Left renal cortex interstitium (tissue), 4 donors: ENCODE measurements at places on chromosomes 5 and 9. TPM values are rescaled to one million over a fixed set of nuclear protein-coding genes. Genes with fewer than 3 reads are reported as not detected.

GRCh38 chr9:122814545-122814944, 13.8 kb downstream of the PDCL start:
- no peak for DNase-seq

RCL1 gene
- polyA plus RNA-seq: 17.3 TPM

- DNase-seq: no peak
These were observed 70.6 kb downstream of the HMCN2 start for GRCh38 chr9:130336027-130336610.

PCDHB11 gene
- 5.6 TPM for polyA plus RNA-seq

DNA sequence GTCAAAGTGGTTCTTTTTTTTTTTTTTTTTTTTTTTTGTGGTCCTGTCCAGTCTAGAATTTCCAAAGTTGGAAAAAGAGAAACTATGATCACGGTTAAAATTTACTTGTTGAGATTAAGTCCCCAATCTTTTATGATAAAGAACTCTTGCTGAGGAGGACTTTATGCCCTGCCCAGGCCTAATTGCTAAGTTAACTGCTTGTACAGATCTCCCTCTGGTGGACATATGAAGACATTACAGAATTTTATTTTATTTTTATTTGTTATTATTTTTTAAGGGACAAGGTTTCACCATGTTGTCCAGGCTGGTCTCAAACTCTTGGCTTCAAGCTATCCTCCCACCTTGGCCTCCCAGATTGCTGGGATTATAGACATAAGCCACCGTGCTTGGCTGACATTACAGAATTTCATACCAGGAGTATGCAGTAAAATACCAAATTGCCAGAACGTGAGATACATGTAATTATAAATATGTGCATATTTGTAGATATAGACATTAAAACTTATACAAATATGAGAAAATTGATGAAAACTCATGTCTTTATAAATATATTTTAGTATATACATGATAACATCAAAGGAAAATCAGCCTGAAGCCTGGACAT, 91.2 kb downstream of the RFK start:
- no peak for DNase-seq

- DNase-seq: no peak
These were observed 52.9 kb downstream of the CETN3 start for GRCh38 chr5:90356622-90357021.

EQTN gene
- 0.35 TPM for polyA plus RNA-seq

DNA sequence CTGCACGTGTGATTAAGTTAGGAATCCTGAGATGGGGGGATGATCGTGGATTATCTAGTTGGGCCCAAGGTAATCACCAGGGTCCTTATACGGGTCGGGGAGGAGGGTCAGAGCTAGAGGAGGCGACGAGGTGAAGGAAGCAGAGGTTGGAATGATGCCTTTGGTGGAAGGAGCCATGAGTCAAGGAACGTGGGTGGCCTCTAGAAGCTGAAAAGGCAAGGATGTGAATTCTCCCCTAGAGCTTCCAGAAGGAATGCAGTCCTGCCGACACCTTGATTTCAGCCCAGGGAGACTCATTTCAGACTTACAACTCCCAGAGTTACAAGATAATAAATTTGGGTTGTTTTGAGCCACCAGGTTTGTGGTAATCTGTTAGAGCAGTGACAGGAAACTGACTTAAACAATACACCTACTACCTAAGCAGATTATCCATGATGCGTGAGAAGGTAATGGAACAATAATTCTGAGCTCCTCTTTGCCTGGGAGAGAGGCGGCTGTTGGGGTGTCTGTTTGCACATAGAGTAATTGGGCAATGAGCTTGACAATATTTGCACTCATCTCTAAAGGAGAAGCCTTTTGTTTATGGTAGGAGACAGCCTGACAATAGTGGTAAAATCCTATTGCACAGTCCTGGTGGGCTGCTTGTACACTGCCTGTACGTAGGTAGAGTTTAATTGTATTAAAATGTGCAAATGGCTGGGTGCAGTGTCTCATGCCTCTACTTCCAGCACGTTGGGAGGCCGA, 129.3 kb upstream of the IER5L start:
- no peak for DNase-seq

DNA sequence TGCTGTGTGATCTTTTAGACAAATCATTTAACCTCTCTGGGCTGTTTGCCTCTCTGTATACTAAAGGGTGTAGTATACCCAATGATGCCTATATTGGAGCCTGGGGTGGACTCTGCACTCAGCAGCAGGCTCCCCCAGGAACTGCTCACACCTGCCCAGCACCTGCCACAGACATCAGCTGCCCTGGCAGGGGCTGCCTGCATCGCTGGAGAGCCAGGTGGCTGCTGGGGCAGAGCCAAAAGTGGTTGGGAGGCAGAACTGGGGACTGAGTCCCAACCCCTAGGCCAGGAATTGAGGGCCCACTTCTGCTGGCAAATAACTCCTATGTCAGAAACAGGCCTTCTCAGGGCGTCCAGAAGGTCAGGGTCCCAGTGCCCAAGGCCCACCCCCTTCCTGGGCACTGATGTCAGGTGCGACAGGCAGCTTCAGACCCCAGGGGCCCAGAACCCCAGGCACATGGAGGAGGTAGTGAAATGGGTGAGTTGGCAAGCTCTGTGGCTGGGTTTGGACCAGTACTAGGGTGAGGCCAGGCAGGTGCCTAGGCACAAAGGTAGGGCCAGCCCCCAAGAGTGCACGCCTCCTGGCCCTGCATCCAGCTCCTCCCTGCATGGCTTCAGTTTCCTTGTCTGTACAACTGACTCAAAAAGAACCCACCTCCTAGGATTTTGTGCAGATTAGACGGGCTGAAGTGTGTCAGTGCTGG, 5.8 kb downstream of the UNC5A start:
- DNase-seq: no peak

UBE2QL1 gene
- 0.82 TPM for polyA plus RNA-seq

PIP5K1B gene
- polyA plus RNA-seq: 6.3 TPM

- peak; percentile 65 for DNase-seq
These were observed at the start of gene LURAP1L for GRCh38 chr9:12774861-12775678. Gene LURAP1L (plus strand): TSS chr9:12775020. CDS start chr9:12775716, 696 bp downstream.

DNA sequence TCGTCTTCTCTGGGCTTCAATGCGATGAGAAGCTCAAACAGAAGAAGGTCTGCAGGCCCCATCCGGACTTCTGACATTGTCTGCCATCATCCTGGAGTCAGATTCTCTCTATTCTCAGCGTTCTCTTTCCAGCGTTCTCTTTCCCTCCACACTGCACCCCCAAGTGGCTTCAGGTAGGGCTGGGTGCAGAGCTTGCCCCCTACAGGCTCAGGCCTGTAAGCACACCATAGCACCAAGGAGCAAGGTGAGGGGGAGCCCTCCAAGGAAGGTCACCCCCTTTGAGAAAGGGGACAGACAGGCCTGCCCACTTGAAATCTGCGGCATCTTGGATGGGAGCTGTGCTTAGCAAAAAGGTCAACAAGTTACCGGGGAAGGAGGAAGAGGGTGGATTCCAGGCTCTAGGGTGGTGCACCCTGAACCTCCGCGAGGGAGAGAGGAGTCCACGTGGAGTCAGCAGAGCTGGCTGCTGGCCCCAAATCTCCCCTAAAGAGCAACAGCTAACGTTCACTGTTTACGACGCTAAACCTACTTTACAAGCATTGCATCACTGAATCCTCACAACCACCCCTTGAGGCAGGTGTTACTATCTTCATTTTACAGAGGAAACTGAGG, 27.5 kb downstream of the GPX3 start:
- DNase-seq: no peak

GRCh38 chr5:125402787-125403186, 656.3 kb upstream of the ZNF608 start:
- DNase-seq: no peak

- DNase-seq: no peak
These were observed 41.4 kb upstream of the TIFAB start for GRCh38 chr5:135493406-135494180.

DNA sequence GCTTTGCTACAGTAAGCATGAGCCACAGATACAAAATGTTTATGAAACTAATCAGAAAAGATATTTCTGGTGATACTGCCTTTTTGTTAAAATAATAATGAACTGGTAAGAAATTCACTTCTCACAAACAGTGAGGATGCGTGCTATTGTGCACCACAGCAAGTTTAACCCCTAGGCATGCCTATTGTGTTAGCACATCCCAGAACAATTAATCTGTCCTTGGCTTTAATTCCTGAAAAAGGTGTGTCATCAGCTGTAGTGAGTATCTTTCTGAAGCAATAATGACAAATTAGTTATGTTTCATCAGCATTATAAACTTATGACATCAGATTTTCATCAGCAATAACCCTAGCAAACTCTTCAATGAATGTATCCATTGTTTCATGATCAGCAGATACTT, 1307.2 kb downstream of the EFNA5 start:
- DNase-seq: no peak

GRCh38 chr5:31770998-31771397, 132.1 kb downstream of the PDZD2 start:
- no peak for DNase-seq

- DNase-seq: no peak
These were observed 3.7 kb upstream of the EGR1 start for GRCh38 chr5:138461343-138462125.

TEK gene
- 35.7 TPM for polyA plus RNA-seq
